ENCODE measurements at places on chromosomes 2 and 18.

- no peak for DNase-seq
Observed at GRCh38 chr2:18232731-18233438, 327.6 kb downstream of the RDH14 start.

GRCh38 chr2:43225788-43226557 is 433 bp downstream of the ZFP36L2 start:
- DNase-seq, result peak; percentile 79

DNA sequence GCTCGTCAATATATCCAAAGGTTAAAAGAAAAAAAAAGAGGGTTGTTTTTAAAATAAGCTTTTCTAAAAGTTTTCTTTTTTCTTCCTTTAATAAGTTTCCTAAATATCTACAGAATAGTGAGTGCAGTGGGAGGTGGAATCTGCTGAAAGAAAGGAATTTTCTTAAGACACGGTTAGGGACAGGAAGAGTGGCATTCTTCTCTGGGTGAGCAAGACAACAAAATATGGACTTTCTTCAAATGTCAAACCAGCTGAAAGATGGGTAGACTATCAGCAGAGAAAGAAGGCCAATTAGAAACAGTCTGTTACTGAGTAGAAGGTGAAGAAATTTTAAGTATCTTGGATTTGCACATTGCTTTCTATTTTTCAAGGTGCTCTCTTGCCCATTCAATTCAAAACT is 222.7 kb upstream of the PIK3C3 start:
- DNase-seq, result no peak

- DNase-seq, result no peak
Observed at GRCh38 chr18:37343542-37343851, 222.1 kb downstream of the CELF4 start.
